ENCODE measurements at places on chromosomes 5 and 9.
A peak's percentile ranks its signal among the peaks of the same experiment; 100 is the strongest.

- DNase-seq = no peak
These were observed 425.9 kb upstream of the MPDZ start for GRCh38 chr9:13705373-13705772.

DNA sequence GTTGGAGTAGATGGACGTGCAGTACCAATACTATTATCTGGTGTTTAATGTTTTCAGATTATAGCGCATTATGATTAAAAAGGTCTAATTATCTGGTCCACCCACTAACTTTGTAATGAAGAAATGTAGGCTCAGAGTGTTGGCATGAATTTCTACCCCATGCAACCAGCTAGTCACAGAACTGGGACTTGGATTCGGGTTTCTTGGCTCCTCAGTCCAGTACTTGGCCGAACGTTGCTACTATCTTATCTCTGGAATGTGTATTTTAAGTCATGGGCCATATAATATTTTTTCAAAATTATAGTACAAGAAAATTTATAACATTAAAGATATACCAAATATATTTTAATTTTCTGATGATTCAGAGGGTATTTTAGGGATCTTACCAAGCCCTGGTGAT lies 657.5 kb upstream of the DMAC1 start:
- DNase-seq = no peak

GRCh38 chr5:127909066-127909465 lies 174.5 kb upstream of the SLC12A2 start:
- peak; percentile 67 for DNase-seq

DNA sequence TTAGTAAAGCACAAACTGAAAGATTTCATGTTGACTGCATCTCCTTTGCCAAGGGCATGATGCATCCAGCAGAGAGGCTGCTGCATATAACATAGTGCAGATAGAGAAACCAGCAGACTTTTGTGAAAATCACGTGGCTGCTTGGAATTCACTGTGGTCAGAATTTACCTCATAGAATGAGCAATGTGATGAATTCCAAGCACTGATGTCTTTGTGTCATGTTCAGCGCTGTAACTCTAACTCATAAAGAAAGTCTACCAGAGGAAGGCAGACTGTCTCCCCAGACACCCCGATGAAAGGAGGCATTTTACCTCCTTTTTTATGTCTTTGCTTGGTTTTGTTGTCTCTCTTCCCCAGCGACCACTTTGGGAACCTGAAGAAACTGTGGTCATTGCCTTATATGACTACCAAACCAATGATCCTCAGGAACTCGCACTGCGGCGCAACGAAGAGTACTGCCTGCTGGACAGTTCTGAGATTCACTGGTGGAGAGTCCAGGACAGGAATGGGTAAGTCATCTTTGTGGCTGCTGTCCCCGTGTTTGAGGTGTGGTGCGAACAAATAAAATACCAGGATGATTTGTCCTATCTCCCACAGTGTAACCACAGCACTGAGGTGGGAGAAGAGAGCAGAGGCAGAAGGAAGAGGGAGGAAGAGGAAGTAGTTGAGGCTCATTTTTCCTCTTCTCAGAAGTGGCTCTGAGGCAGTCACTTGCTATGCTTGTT lies 42.0 kb downstream of the ITK start:
- DNase-seq = no peak

DNA sequence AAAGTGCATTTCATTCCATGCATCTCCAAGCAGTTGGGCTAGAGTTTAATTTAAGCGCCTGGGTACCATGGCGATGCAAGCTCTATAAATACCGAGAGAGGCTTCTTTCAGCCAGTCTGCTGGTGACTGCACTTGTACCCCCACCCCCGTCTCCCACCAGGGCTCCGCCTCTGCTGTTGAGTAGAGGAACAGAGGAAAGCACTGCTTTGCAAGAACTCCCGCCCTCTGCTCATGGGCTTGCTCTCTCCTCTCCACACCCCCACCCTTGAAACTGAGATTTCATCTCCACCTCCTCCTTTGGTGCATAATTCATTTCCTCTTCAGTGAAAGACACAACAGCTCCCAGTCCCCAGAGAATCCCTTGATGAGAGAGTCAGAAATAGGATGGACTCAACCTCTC lies 5.1 kb upstream of the WWC1 start:
- DNase-seq = no peak

GRCh38 chr5:105726093-105726492 lies 1944.6 kb downstream of the EFNA5 start:
- no peak for DNase-seq

- no peak for DNase-seq
These were observed 297.0 kb upstream of the HAPLN1 start for GRCh38 chr5:84017523-84018172.

DNA sequence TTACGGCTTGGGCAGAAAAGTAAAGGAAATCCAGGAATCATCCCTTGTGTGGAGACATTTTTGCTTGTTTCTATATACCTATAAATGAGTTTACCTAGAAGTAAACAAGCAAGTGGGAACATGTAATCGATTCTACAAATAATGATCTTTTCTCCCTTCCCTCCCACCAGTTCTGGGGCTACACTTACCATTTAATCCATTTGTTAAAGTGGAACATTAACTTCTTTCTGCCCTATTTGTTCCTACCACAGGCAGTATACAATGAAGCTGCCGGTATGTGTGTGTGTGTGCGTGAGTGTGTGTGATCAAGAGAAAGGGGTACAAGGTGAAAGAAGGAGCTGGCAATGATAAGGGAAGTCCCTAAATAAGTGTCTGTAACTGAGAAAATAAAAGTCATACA lies 26.4 kb upstream of the ELL2 start:
- no peak for DNase-seq

- DNase-seq = no peak
These were observed 32.0 kb upstream of the SMU1 start for GRCh38 chr9:33108472-33108871.

DNA sequence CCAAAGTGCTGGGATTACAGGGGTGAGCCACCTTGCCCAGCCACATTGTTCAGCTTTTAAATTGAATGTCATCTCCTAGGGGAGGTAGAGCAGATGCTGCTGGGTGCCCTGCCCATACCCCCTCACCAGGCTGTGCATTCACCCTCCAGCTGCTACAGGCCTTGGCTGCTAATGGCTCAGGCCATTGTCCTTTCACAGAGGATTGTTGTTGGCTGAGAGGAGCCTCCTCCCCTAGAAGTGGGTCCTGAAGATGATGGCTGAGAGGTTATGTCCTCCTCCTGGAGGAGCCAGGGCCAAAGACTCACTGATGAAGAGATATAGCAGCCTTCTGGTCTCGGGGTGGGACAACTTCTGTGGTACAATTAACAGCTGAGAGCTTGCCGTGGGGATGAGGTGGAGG lies 74.6 kb downstream of the PHAX start:
- DNase-seq = no peak

GRCh38 chr5:162956570-162956969 lies 480.8 kb upstream of the CCNG1 start:
- peak; percentile 38 for DNase-seq

- no peak for DNase-seq
These were observed 152.1 kb downstream of the GNA14 start for GRCh38 chr9:77495834-77496671.

DNA sequence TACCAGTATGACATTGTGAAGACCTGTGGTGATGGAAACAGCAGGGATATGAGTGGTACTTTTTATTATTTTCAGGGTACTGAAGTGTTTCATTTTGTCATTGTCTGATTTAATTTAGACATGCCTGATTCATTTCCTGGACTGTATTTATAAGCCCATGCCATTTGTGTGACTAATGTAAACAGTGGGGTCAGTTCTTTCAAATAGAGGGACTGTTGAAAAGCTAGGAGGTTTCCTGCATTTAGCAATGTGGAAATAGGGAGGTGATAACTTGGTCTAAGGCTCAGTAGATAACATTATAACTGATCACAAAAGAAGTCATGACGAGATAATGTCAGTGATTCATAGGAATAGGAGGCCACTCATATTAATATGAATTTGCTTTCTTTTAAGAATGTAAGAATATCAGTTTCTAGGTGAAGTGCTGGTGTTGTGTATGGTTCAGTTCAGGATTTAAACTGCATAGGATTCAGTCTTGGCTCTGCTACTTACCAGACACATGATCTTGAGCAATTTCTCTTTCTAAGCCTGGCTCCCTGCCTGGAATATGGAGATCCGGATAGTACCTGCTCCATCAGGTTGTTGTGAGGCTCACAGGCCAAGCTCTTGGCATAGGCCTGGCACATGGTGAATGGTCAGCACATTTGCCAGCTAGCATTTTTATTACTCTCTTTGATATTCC lies 7.5 kb downstream of the RASGRF2 start:
- peak; percentile 79 for DNase-seq

- no peak for DNase-seq
These were observed 21.8 kb downstream of the SPARC start for GRCh38 chr5:151664694-151665585.

- DNase-seq = no peak
These were observed 224.3 kb downstream of the NR3C1 start for GRCh38 chr5:143179126-143179740.

- DNase-seq = peak; percentile 91
These were observed 739 bp downstream of the CARD9 start for GRCh38 chr9:136372561-136373299.

- peak; percentile 23 for DNase-seq
These were observed 75.9 kb downstream of the SPRY4 start for GRCh38 chr5:142248853-142249462.

DNA sequence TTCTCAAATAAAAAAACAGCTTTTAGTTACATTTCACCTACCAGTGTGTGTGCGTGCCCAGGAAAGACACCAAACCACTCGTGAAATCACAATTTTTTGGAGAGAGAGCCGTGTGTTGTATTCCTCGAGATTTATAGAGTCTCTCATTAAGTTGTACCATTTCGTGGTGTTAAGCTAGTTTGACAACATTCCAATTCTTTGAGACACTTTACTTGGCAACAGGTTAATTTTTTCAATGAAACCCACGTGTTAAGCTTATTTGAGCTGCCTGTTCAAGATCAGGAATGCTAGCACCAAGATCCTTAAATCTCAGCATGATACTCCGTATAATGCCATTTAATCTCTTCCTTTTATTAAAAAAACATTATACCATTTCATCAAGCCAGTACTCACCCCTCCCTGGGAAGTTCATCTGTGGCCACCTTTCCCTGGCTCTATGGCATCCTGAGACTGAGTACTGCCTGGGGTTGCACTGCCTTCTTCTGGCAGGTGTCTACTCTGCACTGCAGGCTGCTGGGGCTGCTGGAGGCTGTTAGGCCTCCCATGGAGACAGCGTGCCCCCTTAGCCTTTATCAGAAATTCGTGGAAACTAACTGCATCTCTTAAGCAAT lies 143.7 kb downstream of the ARHGAP26 start:
- DNase-seq = peak; percentile 80

GRCh38 chr5:8710426-8710930 lies 835.4 kb downstream of the SEMA5A start:
- DNase-seq = no peak

GRCh38 chr5:64331597-64332277 lies 166.1 kb downstream of the RNF180 start:
- DNase-seq = no peak

GRCh38 chr9:93648836-93649235 lies 72.5 kb downstream of the PHF2 start:
- DNase-seq = no peak

- DNase-seq = no peak
These were observed 148.1 kb downstream of the NPR3 start for GRCh38 chr5:32859211-32859641.

DNA sequence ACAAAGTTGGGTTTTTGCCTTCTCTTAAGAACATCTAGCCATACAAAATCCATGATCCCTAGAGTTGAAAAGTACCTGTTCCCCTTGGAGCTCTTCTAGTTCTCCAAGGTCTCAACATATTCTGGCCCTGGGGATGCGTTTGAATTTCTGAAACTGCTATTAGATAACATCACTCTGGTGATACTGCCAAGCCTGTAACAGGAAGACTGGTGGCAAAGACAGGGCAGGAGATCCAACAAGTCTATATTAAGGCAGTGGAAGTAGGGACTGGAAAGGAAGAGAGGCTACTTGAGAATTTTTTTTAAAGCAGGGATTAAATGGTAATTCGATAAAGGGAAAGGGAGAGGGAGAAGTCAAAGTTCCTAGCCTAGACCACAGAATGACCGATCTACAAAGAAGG lies 211.5 kb downstream of the TSSK1B start:
- no peak for DNase-seq

GRCh38 chr9:15834541-15834940 lies 281.7 kb downstream of the CCDC171 start:
- peak; percentile 8 for DNase-seq

GRCh38 chr9:137107312-137107921 lies 7.1 kb downstream of the DPP7 start:
- no peak for DNase-seq

DNA sequence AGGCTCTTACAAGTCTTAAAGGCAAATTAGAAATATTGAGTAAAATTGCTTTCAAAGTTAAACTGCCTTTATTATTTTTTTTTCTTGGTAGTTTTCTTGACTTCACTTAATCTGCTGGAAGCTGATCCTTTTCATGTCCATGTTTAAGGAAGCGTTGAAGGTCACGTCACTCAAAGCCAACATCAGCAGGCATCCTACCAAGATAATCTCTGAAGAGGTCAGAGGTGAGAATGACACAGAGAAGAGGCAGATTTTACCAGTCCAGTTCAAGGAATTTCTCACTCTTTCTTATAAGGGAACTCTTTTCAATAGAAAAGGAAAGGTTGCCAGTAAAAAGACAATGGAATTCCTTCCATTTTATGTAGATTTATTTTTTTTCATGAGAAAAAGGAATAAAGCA lies 259.8 kb downstream of the ANXA1 start:
- no peak for DNase-seq

GRCh38 chr9:77756449-77756848 lies 108.3 kb upstream of the GNA14 start:
- peak; percentile 13 for DNase-seq

DNA sequence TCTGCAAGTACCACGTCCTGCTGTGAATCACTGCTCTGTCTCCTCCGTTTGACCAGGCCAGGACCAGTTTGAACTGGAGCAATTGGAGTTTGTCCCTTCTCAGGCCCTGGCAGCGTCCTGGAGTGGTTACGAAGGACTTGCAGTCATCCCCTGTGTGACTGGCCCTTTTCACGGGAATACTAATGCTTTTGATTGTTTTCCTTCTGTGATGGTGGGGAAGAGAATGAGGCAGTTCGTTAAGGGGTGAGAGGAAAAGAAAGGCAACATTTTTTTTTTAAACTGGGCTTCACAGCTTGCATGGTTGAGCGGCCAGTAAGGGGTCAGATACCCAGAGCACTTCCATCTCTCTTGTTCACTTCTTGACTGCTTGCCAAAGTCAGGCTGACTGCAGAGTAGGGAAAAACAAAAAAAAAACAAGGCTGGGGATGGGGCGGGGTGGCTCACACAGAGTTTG lies 153.5 kb upstream of the STK32A start:
- no peak for DNase-seq

- peak; percentile 24 for DNase-seq
These were observed 106.7 kb upstream of the CPEB4 start for GRCh38 chr5:173781432-173781815.

DNA sequence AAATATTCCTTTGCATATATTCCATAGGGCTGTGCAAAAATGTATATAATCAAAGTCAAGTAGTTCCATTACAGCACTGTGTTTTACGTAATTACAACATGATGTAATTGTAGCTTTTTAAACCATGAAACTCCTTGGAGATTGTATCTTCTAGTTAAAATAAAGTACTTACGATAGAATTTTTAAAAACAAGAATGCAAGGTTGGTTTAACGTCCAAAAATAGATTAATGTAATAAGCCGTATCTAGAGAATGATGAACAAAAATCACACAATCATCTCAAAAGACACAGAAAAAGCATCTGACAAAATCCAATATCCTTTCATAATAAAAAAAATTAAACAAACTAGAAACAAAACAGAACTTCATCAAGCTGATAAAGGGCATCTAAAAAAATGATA lies 86.2 kb downstream of the DENND1A start:
- no peak for DNase-seq
